ENCODE measurements at places on chromosomes 3 and 15.

GRCh38 chr3:64584179-64584578 lies 103.6 kb downstream of the ADAMTS9 start:
- no peak for DNase-seq
- no peaks in the 10 kb centered on the region for H3K36me3 ChIP-seq
- H3K4me3 ChIP-seq = no peak overlapping the region
- H3K27me3 ChIP-seq = no peaks in the 10 kb centered on the region

DNA sequence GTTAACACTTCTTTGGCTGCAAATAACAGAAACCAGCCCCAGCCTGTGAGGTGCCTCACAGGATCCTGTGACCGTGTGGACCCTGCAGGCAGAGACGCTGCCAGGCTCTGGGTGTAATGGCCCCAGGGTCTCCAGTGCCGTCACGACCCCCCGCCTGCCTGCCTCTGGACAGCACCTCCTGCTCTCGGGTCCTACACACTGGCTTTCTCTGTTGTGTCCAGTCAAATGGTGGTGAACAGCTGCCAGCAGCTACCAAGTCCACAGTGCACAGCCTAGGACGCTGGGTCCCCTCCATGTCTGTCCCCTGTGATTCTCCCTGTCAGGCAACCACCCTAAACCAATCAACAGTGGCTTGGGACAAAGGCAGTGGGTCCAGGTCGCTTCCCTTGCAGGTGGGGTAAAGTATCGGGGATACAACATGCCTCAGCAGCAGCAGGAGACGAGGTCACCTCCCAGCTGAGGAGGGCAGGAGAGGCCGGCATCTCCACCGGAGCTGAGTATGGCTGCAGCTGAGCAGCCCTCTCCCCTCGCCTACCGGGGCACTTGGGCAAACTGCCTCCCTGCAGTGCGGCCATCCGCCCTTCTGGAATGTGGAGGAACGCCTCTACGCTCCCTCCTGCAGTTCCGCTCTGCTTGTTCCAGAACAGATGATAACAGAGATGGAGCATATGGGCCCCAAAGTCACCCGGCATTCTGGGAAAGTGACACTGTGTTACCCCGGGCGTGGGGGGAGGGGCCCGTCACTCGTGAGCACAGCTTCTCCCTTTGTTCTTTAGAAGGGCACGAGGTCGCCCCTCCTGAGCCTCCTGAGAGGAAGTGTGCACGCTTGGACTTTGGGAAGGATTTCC lies 21.1 kb upstream of the SKOR1 start:
- H3K4me1 ChIP-seq = no peaks in the 10 kb centered on the region
- no peak overlapping the region for H3K4me3 ChIP-seq
- DNase-seq = no peak
- H3K27ac ChIP-seq = no peak overlapping the region

DNA sequence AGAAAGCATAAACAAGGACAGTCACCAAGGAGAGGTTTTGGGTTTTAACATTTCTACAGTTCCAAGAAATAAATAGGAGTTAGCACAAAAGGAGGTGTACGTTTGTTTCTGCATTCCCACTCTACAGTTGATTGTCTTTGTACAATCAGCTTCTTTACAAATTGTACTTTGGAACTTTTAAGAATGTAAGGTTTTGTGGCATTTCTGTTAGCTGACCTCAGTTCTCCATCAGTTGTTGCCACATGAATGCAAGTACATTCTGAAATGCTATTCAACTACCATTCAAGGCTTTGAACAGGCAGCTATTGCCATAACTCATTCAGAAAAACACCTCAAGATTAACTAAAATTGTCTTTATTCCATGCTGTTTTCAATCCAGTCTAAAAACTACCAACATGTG lies 253.2 kb upstream of the UBE2E1 start:
- no peak overlapping the region for H3K4me3 ChIP-seq
- no peak overlapping the region for H3K27ac ChIP-seq
- H3K36me3 ChIP-seq = no peaks in the 10 kb centered on the region
- H3K4me1 ChIP-seq = peaks cover 2% of the 10 kb centered on the region
- no peak for DNase-seq

DNA sequence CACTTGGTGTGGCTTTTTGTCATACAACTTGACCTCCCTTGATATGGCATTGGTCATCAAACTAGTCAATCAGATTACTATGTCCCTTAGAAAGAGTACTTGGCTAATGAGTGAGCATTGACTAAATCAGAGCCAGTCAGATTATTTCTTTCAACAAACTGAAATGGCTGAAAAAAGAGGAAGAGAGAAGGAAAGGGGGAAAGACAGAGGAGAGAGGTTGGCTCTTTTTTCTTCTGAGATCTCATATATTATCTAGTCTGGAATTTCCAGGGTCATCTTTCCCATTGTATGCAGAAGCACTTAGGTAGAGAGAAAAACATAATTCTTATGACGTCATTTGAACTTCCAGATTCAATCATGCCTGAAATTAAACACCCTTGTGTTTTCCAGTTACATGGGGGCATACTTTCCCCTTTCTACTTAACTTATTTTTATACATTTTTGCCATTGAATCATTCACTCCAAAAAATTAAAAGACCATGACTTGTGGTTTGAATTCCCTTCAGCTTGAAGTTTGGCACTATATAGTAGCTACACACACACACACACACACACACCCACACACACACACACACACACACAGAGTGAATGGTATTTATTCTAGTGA lies 387.8 kb downstream of the LSAMP start:
- DNase-seq = no peak
- no peaks in the 10 kb centered on the region for H3K36me3 ChIP-seq
- no peaks in the 10 kb centered on the region for H3K27me3 ChIP-seq
- no peak overlapping the region for H3K27ac ChIP-seq
- no peak overlapping the region for H3K4me3 ChIP-seq
- no peaks in the 10 kb centered on the region for H3K4me1 ChIP-seq

- H3K4me3 ChIP-seq = no peak overlapping the region
- H3K27ac ChIP-seq = no peak overlapping the region
- no peak for DNase-seq
- H3K27me3 ChIP-seq = no peaks in the 10 kb centered on the region
- no peaks in the 10 kb centered on the region for H3K36me3 ChIP-seq
These were observed 141.3 kb upstream of the ATP2B2 start for GRCh38 chr3:10646531-10647335.

GRCh38 chr3:14766428-14767244 lies 52.1 kb upstream of the FGD5 start:
- no peaks in the 10 kb centered on the region for H3K36me3 ChIP-seq
- H3K4me1 ChIP-seq = no peaks in the 10 kb centered on the region
- no peak for DNase-seq
- no peak overlapping the region for H3K27ac ChIP-seq

DNA sequence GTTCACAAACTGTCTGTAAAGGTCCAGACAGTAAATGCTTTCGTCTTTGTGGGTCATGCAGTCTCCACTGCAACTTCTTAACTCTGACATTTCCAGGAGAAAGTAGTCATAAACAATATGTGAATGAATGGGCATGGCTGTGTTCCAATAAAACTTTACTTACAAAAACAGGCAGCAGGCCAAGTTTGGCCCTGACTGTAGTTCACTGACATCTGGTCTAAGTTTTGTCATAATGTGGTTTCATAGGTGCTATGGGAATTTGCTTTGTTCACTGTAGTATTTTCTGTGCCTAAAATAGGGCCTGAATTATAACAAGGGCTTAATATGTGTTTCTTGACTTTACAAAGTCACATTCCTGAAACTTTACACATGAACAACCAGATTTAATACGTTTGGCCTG lies 186.0 kb upstream of the KBTBD8 start:
- no peaks in the 10 kb centered on the region for H3K4me1 ChIP-seq
- DNase-seq = peak; percentile 69
- no peaks in the 10 kb centered on the region for H3K27me3 ChIP-seq
- H3K27ac ChIP-seq = no peak overlapping the region

- peaks cover 6% of the 10 kb centered on the region for H3K36me3 ChIP-seq
- H3K4me3 ChIP-seq = no peak overlapping the region
- no peak overlapping the region for H3K27ac ChIP-seq
- H3K27me3 ChIP-seq = no peaks in the 10 kb centered on the region
- H3K4me1 ChIP-seq = peaks cover 9% of the 10 kb centered on the region
These were observed 2.3 kb upstream of the VPS18 start for GRCh38 chr15:40891810-40892446.

DNA sequence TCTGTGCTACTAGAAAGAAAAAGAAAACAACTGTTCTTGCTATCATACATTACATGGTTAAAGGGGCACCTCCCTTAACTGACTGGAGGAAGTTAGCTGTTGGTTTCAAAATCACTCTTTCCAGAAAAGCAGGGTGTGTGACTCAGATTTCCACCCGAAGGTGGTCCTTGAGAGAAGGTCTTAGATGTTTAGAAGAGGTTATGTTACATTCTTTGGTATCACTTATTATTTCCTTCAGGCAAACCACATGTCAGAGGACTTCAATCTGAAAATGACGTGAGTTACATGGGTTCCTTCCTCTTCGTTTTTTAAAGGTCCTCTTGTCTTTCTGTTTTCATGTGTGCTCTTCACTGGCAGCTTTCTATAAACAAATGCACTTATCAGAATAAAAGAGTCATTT lies 307.9 kb upstream of the CBLB start:
- no peak overlapping the region for H3K27ac ChIP-seq
- H3K4me3 ChIP-seq = peak overlapping the region; percentile 41
- no peaks in the 10 kb centered on the region for H3K36me3 ChIP-seq
- peak; percentile 23 for DNase-seq
- no peaks in the 10 kb centered on the region for H3K27me3 ChIP-seq

DNA sequence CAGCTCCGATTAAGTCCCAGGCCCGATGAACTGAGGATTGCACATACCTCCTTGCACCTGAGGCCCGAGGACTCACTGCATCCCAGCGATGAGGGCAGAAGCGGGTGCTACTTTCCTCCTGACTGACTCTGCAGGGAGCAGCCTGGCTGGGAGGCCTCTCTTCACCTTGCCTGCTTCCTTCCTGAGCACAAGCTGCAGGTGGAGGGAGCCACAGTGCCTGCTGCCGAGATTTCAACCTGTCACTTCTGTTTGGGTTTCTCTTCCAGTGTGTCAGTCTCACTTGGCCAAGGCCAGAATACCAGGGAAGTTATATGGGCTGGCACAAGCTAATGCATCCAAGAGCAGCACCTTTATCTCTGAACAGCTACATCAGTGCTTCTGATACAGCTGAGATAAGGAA lies 185.4 kb downstream of the NTRK3 start:
- no peak for DNase-seq
- H3K27me3 ChIP-seq = no peaks in the 10 kb centered on the region
- no peaks in the 10 kb centered on the region for H3K36me3 ChIP-seq
- no peak overlapping the region for H3K4me3 ChIP-seq
- H3K4me1 ChIP-seq = no peaks in the 10 kb centered on the region

- no peak for DNase-seq
- no peaks in the 10 kb centered on the region for H3K4me1 ChIP-seq
- no peak overlapping the region for H3K27ac ChIP-seq
- H3K4me3 ChIP-seq = no peak overlapping the region
- H3K27me3 ChIP-seq = no peaks in the 10 kb centered on the region
- no peaks in the 10 kb centered on the region for H3K36me3 ChIP-seq
These were observed 399.1 kb downstream of the SI start for GRCh38 chr3:164679245-164679644.

DNA sequence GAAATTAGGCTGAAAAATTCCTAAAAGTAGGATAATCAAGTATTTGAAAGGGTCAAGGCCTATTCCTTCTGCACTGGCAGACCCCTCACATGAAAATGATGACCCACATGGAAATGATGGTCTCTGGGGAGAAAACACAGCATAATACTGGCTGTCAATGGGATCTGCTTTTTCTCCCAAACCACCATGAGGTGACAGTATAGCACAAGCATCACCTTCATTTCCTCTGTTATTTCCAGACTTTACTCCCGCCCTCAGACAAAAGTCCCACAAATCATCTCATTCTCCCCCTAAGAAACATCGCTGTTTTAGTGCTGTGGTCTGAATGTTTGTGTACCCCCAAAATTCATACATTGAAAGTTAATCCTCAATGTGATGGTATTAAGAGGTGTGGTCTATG lies 161.0 kb downstream of the RSL24D1 start:
- H3K27me3 ChIP-seq = no peaks in the 10 kb centered on the region
- H3K36me3 ChIP-seq = no peaks in the 10 kb centered on the region
- H3K27ac ChIP-seq = no peak overlapping the region
- H3K4me1 ChIP-seq = no peaks in the 10 kb centered on the region
- H3K4me3 ChIP-seq = no peak overlapping the region

GRCh38 chr3:104935613-104936012 lies 431.1 kb upstream of the ALCAM start:
- no peak overlapping the region for H3K27ac ChIP-seq
- no peak for DNase-seq
- H3K27me3 ChIP-seq = no peaks in the 10 kb centered on the region
- H3K36me3 ChIP-seq = no peaks in the 10 kb centered on the region
- H3K4me3 ChIP-seq = no peak overlapping the region
- H3K4me1 ChIP-seq = no peaks in the 10 kb centered on the region

GRCh38 chr3:183396662-183397391 lies 31.6 kb downstream of the MCF2L2 start:
- H3K27ac ChIP-seq = no peak overlapping the region
- H3K36me3 ChIP-seq = no peaks in the 10 kb centered on the region
- H3K4me1 ChIP-seq = no peaks in the 10 kb centered on the region
- no peak for DNase-seq

DNA sequence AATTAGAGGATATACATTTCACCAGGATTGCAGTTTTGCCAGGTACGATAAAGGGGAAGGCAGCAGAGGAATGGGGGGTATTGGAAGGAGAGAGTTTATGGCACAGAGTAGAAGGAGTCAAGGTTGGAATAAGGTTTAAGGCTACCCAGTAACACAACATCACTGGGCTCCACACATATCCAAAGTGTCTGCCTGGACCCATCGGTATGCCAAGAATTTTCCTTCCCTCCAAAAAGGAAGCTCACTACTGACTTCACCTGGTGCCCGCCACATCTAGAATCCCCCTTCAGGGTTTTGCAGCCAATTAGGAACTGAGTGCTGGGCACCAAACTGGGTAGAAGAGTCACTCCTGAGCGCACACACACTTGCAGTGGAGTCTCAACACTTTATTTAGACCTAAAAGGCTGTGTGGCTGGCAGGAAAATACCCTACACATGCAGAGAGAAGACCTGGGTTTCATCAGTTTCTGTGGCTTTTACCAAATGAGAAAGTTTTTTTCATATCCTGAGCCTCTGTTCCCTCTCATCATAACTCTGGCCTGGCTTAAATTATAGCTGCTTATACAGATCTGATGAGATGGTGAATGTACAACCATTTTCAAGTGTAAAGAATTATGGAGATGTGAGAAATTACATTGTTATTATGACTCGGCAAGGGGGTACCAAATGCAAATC lies 190.8 kb upstream of the LPP start:
- H3K27ac ChIP-seq = no peak overlapping the region
- no peak overlapping the region for H3K4me3 ChIP-seq
- no peaks in the 10 kb centered on the region for H3K36me3 ChIP-seq
- H3K27me3 ChIP-seq = peaks cover 10% of the 10 kb centered on the region
- 0 out of 2 replicates have a peak, but pooled peaks cover 2% of the 10 kb centered on the region for H3K4me1 ChIP-seq
